ENCODE measurements at places on chromosomes 1 and 21.

GRCh38 chr21:41318218-41318617 lies 1.6 kb downstream of the FAM3B start:
- DNase-seq: no peak

- DNase-seq: no peak
Observed at GRCh38 chr1:20167126-20167525, 18.8 kb upstream of the UBXN10 start.

DNA sequence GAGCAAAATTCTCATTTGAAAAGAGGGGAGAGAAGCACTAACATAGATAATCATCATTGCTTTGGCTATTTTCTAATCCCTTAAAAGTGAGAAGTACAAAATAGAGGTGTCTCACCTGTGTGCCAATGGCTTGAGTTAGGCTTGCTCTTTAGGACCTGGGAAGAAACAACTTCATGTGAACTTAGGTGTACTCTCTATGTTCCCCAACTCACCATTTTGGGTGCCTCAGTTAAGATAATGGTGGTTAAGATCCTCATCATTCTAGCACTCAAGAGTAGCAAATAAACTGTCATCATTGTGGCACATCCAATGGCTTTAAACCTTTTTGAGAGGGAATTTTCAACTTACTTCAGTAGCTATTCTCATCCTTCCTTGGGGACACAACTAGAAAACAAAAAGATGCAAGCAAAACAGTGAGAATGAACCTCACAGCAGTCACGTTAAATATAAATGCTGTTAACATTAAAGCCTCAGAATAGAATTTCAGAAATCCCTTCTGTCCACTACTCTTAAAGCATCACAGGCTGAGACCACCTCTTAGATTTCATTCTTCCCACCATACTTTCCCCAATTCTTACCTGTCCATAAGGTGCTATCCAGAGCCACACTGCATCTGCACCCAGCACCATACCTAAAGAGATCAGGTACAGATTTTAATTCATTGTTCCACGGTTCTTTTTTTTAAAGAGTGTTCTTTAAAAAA lies 1.2 kb downstream of the GAS5 start:
- DNase-seq: no peak

DNA sequence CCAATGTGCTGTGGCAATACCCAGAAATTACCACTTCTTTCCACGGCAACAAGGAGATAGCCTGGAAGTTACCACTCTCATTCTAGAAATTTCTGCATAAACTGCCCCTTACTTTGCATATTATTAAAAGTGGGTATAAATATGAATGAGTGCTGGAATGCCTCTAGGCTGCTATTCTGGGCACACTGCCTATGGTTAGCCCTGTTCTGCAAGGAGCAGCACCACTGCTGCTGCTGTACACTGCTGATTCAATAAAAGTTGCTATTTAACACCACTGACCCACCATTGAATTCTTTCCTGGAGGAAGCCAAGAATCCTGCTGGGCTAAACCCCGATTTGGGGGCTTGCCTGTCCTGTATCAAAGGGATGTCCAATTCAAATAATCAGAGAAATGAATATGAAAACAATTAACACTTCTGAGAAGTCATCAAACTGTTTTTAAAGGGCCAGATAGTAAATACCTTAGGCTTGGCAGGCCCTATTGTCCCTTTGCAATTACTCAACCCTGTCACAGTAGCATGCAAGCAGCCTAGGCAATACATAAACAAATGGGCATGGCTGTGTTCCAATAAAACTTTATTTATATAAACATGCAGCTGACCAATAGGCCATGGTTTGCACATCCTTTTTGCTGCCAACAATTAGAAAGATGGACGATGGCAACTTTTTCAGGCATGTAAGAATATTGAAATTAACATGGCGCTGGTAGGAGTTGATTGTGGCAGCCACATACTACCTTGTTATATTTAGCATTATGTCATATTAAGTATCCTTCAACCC lies 369.4 kb upstream of the B3GALT2 start:
- no peak for DNase-seq

GRCh38 chr21:35716876-35717565 lies 343.3 kb downstream of the SETD4 start:
- DNase-seq: no peak

DNA sequence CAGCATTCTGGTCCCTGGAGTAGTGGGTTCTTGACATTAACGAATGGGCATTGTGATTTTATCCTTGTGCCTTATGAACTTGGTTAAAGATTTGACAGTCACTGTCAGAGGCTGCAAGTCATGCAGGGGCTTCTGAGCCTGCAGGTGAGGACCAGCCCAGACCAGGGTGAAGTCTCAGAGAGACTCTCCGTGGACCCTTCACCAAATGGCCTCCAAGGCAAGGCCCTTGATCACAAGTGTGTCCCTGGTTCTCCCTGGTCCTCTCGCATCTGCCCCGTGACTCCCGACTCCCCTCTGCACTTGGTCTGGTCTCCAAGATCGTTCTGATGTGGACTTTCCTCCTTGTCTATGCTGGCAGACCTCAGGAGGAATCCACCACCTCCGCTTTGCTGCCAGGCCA lies 476.5 kb upstream of the VAMP3 start:
- DNase-seq: no peak

DNA sequence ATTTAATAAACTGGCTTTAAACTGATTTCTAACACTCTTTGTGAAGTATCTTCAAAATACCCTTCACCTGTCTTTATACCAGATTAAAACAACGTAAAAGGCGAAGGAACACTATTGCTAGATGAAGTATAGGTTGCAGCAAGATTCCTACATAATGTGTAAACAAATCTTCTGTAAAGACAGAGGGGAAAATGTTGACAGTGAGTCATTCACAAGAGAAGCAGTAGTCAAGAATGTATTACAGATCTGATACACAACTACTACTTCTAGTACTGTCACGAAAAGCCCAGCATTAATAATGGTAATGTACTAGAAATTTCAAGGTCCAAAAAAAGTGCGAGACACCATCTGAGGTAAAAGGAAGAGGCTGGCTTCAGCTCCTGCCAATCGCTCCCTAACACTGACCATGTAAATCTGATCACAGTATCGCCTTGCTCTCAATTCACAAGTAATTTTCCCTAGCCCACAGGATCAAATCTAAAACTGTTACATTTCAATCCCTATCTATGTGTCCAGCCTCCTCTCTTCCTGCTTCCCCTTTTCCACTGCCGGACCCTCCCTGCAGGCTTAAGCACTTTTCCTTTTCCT lies 290.4 kb downstream of the AKT3 start:
- no peak for DNase-seq
